ENCODE measurements at places on chromosomes 4 and X. TPM values are rescaled to one million over a fixed set of nuclear protein-coding genes. Genes with fewer than 3 reads are reported as not detected.

The FHIP1A gene
- total RNA-seq, result 83.0 TPM

The NLGN3 gene
- total RNA-seq, result 0.21 TPM

The GPRIN3 gene
- 1.9 TPM for total RNA-seq

The KLB gene
- total RNA-seq, result 0.52 TPM

The NEXMIF gene
- 0.49 TPM for total RNA-seq

The BTK gene
- 3.6 TPM for total RNA-seq

The FGD1 gene
- 6.7 TPM for total RNA-seq

The POU4F2 gene
- not detected for total RNA-seq

The RHOXF2 gene
- not detected for total RNA-seq

- no peak for DNase-seq
Measured at GRCh38 chr4:156931267-156931666, 40.3 kb downstream of the PDGFC start.

DNA sequence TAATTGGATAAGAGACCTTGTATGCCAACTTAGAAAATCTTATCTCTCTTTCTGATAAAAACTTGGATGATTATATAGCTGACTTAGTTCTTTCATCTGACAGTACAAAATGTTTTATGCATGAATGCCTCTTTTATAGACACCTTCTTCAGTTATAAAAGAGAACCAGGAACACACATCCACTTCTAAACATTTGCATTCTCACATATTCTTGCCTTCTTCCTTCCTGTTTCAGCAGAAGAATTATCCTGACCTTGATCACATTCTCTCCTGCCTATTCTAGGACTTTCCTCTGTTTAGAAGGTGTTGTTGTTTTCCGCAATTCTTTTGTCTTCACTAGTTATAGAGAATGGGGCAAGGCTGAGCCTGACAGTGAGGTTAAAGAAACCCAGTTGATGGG lies 80.9 kb downstream of the LARP7 start:
- DNase-seq, result no peak

- DNase-seq, result no peak
Measured at GRCh38 chr4:122577808-122578781, 42.8 kb downstream of the IL21 start.

- no peak for DNase-seq
Measured at GRCh38 chrX:74405973-74406489, 15.3 kb upstream of the SLC16A2 start.

- DNase-seq, result no peak
Measured at GRCh38 chr4:140884431-140885058, 128.4 kb upstream of the TBC1D9 start.

- no peak for DNase-seq
Measured at GRCh38 chr4:96835991-96836390, 996.1 kb downstream of the PDHA2 start.

- DNase-seq, result no peak
Measured at GRCh38 chr4:126529997-126530396, 1102.8 kb upstream of the INTU start.

- no peak for DNase-seq
Measured at GRCh38 chr4:178427663-178428062, 985.4 kb upstream of the AGA start.

DNA sequence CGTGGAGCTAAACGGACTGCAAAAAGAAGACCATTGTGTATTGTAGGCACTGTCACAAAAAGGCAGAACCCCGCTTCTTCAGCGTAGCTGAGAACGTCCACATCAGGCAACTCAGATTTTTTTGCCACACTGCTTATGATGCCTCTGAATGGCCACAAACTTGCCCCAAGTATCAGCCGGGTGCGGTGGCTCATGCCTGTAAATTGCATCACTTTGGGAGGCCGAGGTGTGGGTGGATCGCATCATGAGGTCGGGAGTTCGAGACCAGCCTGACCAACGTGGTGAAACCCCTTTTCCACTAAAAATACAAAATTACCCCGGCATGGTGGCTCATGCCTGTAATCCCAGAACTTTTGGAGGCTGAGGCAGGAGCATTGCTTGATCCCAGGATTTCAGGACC lies 14.9 kb upstream of the IL3RA start:
- no peak for DNase-seq

- DNase-seq, result no peak
Measured at GRCh38 chr4:102439812-102440211, 61.3 kb upstream of the NFKB1 start.

- no peak for DNase-seq
Measured at GRCh38 chrX:115226929-115227328, 7.0 kb downstream of the LRCH2 start.

DNA sequence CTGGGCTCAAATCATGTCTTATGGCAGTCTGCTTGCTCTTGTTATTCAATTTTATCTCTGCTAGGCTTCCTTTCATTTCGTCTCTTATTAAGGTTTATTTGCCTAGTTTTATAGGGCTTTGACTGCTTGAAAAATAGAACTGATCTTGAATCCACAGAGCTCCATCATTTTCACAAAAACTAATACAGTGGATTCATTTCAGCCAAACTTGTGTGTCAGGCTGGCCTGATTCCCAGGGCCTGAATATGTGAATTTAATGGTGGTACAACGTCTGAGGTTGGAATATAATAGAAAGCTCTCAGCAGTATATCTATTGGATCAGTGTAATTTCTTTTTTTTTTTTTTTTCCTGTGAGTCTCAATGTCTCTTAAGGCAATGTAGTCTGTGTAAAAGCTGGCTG lies 123.3 kb downstream of the POU4F2 start:
- no peak for DNase-seq

GRCh38 chrX:53323196-53323595 lies 41.8 kb upstream of the IQSEC2 start:
- no peak for DNase-seq

- no peak for DNase-seq
Measured at GRCh38 chr4:5863461-5864113, 29.3 kb downstream of the CRMP1 start.

GRCh38 chrX:135951291-135951690 lies 22.5 kb downstream of the MMGT1 start:
- DNase-seq, result no peak

All from lower leg skin (tissue), 4 donors.